ENCODE measurements at places on chromosomes 4 and X. TPM values are rescaled to one million over a fixed set of nuclear protein-coding genes. Genes with fewer than 3 reads are reported as not detected.
A peak's percentile ranks its signal among the peaks of the same experiment; 100 is the strongest.

Gene CTAG1B
- not detected for total RNA-seq

DNA sequence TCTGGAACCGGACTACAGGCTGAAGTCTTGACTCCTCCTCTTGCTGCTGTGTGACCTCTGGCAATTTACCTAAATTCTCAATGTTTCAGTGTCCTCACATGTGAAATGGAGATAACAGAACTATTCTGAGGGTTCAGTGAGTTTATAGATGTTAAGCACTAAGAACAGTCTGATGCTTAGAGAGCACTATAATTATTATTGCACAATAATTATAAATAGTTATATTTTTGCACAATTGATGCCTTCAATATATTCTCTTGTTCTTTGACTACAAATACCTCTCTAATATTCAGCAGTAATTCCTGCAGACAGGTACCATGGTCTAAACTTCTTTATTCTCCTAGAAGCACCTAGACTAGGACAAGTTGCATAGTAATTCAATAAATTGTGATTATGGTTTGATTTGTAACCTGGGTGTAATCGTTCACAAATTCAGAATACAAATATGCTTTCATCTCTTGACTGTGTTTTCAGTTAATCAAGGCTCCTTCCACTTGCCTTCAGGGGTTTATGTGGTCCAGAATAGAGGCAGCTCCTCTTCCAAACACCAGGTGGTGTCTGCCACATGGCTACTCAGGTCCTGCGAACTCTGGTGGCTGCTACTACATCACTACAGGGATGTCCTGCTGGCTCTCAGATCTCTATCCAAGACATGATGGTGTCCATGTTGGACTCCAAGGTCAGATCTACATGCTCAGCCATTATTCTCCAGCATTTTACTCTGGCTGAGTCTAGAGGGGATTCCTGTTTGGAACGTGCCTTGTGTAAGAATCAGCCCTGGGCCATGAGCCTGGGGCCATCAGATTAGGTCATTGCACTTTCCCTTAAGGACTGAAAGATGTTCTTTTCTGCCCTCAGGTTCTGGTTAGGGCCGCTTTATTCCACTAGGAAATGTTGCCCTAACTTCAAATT is 103.4 kb downstream of the QRFPR start:
- H3K27me3 ChIP-seq: no peaks in the 10 kb centered on the region
- no peak for DNase-seq
- no peak overlapping the region for H3K4me3 ChIP-seq
- H3K27ac ChIP-seq: no peak overlapping the region

GRCh38 chr4:114366368-114366767 is 232.2 kb upstream of the UGT8 start:
- H3K27me3 ChIP-seq: no peaks in the 10 kb centered on the region
- H3K36me3 ChIP-seq: no peaks in the 10 kb centered on the region
- H3K4me1 ChIP-seq: no peaks in the 10 kb centered on the region
- H3K27ac ChIP-seq: no peak overlapping the region
- DNase-seq: no peak

DNA sequence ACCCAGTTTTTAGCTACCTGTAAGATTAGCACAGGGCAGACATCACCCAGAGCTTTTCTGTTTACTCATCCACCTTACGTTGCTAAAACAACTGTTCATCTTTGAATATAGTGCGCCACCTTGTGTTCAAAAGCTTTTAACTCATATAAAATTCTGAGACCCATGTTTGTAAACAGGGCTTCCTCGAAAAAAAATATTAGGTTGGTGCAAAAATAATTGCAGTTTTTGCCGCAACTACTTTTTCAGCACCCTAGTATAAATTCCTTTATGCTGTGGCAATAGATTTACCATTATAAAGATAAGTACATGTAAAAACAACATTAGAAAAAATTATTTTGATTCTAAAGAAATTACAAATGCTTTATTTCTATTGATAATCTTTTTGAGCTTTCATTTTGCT is 147.9 kb downstream of the LRBA start:
- DNase-seq: peak; percentile 50
- no peaks in the 10 kb centered on the region for H3K27me3 ChIP-seq
- H3K4me3 ChIP-seq: no peak overlapping the region
- H3K36me3 ChIP-seq: no peaks in the 10 kb centered on the region
- H3K27ac ChIP-seq: no peak overlapping the region

GRCh38 chr4:21697583-21697982 is 251.0 kb downstream of the KCNIP4 start:
- no peaks in the 10 kb centered on the region for H3K27me3 ChIP-seq
- H3K4me3 ChIP-seq: no peak overlapping the region
- no peak for DNase-seq
- no peaks in the 10 kb centered on the region for H3K36me3 ChIP-seq

- H3K27ac ChIP-seq: peak overlapping the region; percentile 85
These were observed 760 bp downstream of the TRMT2B start for GRCh38 chrX:101051153-101051548.

DNA sequence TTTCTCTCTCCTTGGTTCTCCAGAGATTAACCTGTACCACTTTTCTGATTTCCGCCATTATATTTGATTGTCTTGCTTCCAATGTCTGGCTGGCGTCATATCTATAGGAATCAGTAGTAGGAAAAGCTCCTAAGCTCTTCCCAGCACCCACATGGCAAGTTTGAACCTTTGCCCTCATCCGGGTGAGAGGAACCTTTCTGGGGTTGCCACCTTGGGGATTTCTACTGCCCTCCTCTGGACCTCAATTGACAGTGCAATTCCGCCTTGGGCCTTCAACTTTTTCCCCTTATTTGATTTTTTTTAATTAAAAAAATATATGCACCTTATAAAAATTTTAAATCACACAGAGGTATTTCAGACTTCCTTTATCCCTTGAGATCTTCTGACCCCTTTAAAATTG is 2.0 kb upstream of the CXorf66 start:
- peak; percentile 22 for DNase-seq
- no peaks in the 10 kb centered on the region for H3K4me1 ChIP-seq
- H3K27ac ChIP-seq: no peak overlapping the region
- no peak overlapping the region for H3K4me3 ChIP-seq

- no peaks in the 10 kb centered on the region for H3K4me1 ChIP-seq
- no peaks in the 10 kb centered on the region for H3K27me3 ChIP-seq
- no peaks in the 10 kb centered on the region for H3K36me3 ChIP-seq
- DNase-seq: no peak
These were observed 57.7 kb upstream of the UGT2B7 start for GRCh38 chr4:69038582-69038981.

Gene SETD7
- total RNA-seq: 25.5 TPM

GRCh38 chrX:41382714-41383645 is 49.0 kb downstream of the DDX3X start:
- H3K4me1 ChIP-seq: no peaks in the 10 kb centered on the region
- peak overlapping the region; percentile 76 for H3K27ac ChIP-seq
- H3K4me3 ChIP-seq: no peak overlapping the region

Gene NPY2R
- total RNA-seq: 0.42 TPM

DNA sequence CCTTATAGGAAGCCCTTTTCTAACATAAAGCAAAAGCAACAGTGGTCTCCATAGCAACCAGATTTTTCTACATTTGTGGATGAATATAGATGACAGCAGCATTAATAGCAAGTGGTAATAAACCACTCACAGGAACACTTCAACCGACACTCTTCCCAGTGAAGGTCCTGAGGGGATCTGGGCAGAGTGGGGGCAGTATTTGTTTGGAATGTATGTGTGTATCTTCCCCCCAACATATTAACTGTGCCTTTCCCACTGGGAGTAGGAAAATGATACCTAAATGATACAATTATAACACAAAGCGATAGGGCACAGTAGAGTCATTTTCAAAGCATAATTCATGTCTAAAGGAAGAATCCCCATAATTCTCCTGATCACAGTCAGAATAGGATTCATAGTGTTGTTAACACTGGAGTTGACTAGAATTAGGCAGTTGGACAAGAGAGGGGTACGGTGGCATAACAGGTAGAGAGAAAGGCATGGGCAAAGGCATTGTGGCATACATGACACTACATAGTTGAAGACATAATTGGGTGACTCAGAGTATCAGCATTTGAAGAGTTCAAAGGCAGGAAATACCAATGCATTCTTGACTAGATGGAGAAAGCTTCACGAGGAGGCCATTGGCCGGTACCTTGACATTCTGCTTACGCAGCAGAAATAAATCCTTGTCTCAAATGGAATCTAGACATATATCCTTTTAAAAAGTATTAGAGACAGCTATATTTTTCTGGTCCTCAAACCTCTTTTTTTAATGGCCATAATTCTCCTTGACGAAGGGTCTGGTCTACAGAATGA is 15.2 kb downstream of the CAPN6 start:
- no peak overlapping the region for H3K4me3 ChIP-seq
- no peaks in the 10 kb centered on the region for H3K36me3 ChIP-seq
- no peak overlapping the region for H3K27ac ChIP-seq
- no peaks in the 10 kb centered on the region for H3K4me1 ChIP-seq
- no peaks in the 10 kb centered on the region for H3K27me3 ChIP-seq
- DNase-seq: no peak

Gene MXD4
- total RNA-seq: 36.7 TPM

GRCh38 chrX:53631156-53631555 is 55.4 kb downstream of the HUWE1 start:
- H3K36me3 ChIP-seq: peaks cover 3% of the 10 kb centered on the region
- H3K4me3 ChIP-seq: no peak overlapping the region
- no peak for DNase-seq
- H3K27ac ChIP-seq: no peak overlapping the region
- H3K4me1 ChIP-seq: no peaks in the 10 kb centered on the region

Gene TASL
- total RNA-seq: 1.1 TPM

- no peak overlapping the region for H3K27ac ChIP-seq
- DNase-seq: no peak
- no peak overlapping the region for H3K4me3 ChIP-seq
- H3K27me3 ChIP-seq: peaks cover 56% of the 10 kb centered on the region
These were observed 1.3 kb downstream of the SHOX start for GRCh38 chrX:631802-632365.

- H3K4me3 ChIP-seq: no peak overlapping the region
- peaks cover 5% of the 10 kb centered on the region for H3K4me1 ChIP-seq
- H3K27ac ChIP-seq: peak overlapping the region; percentile 10
- H3K27me3 ChIP-seq: no peaks in the 10 kb centered on the region
- no peak for DNase-seq
- no peaks in the 10 kb centered on the region for H3K36me3 ChIP-seq
These were observed 40.0 kb downstream of the SEPTIN11 start for GRCh38 chr4:76989391-76990061.
